Cerebellar cortex (tissue), 1 donor: ENCODE measurements at places on chromosomes 1 and 21.

- no peak for DNase-seq
Measured at GRCh38 chr1:73604739-73605138, 593.2 kb downstream of the LRRIQ3 start.

DNA sequence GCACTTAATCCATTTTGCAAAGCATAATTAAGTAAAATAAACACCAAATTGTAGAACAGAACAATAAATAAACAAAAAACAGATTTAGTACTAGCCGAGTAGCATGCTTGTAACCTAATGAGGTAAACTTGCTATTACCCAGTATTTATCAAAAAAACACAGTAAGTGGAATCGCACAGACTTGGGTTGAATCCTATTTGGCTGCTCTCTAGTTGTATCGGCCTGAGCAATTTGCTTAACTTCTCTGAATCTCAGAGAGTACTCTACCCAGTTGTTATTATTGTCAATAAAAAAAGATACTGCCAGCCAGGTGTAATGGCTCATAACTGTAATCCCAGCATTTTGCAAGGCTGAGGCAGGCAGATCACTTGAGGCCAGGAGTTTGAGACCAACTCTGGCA, 664.3 kb downstream of the ADGRL2 start:
- DNase-seq: no peak

- DNase-seq: no peak
Measured at GRCh38 chr1:3547055-3548005, 64.0 kb downstream of the MEGF6 start.

DNA sequence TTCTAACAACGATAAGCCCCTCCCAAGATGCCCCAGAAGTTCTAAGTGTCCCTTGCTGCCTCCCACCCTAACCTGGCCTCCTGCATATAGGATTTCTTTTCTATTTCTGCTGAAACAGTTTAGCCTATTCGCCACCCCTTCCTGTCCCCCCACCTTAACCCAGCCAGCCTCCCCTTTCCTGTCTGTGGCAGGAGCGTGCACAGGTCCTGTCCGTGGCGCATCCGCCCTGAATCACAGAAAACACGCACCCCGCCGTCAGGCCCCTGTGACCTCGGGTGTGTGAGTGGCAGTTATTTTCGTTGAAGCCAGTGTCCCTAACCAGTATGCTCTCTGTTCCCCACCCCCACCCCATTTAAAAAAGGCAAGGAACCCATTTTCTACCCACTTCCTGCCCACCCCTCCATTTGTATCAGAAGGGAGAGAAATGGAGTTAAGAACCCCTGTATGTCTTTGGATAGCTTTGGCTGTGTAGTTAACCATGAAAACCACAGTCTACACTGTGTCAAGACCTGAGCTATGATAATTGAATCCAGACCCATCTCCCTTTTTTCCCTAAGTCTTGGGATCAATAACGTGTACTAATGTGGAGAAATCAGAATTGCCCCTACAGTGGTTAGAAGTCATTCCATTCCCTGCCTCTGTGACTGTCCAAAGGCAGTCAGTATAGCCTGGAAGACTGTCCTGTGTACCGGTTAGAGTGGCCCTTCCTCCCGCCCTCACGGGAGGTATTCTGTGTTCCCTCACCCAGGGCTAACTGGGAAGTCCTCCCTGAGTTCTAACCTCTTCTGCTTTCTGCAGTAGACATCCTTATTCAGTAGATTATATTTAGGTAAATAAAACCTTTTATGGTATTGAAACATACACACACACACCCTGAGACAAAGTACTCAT, 1.8 kb downstream of the PLEKHO1 start:
- peak; percentile 39 for DNase-seq

DNA sequence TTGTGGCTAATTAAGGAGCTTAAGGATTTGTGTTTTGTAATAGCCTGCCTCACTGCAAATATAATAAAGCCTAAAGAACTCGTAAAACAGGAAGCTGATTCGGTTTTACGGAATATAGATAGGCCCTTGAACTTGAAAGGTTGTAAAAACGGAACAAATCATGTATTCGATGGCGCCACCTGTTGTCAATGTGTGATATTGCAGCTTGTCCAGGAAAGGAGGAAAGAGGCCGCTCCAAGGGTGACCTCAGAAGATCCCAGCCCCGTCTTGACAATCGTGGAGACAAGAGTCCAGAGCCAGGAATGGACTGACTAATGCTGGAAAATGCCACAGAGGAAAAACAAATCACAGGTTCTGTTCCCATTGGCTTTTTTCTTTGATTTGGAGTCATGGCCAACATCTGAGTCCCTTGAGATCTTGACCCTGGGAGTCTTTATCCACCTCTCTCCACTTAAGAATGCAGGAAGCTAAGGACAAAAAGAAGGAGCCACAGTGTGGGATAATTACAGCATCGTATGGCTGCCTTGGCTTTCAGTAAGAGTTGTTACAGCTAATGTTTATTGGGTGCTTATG, 7.0 kb upstream of the IGSF21 start:
- DNase-seq: peak; percentile 86

DNA sequence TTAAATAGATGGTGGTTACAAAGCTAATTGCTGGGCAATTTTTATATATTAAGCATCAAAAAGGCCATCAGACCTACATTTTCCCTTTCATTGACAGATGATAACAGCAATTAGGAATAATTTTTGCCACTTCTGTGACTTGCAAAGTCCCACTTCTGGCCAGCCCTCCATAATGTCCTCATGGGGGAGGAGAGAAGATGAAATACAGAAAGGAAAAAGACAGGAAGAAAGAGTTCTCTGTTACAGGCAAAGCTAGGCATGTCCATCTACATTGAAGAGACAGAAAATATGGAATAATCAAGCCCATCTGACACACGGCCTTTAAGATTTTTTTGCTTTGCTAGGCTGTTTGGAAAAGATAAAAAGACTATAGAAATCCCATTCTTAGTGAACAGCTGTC, 108.0 kb downstream of the ENAH start:
- DNase-seq: no peak

DNA sequence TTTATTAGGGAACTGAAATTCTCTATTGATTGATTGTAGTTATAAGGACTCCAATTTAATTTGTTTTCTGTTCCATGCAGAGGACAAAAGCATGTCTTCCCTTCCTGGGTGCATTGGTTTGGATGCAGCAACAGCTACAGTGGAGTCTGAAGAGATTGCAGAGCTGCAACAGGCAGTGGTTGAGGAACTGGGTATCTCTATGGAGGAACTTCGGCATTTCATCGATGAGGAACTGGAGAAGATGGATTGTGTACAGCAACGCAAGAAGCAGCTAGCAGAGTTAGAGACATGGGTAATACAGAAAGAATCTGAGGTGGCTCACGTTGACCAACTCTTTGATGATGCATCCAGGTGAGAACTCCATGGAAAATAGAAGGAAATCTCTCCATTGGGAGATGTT, 1.5 kb downstream of the SETDB1 start:
- DNase-seq: no peak

GRCh38 chr1:6392809-6393399, 663 bp downstream of the ACOT7 start:
- no peak for DNase-seq

DNA sequence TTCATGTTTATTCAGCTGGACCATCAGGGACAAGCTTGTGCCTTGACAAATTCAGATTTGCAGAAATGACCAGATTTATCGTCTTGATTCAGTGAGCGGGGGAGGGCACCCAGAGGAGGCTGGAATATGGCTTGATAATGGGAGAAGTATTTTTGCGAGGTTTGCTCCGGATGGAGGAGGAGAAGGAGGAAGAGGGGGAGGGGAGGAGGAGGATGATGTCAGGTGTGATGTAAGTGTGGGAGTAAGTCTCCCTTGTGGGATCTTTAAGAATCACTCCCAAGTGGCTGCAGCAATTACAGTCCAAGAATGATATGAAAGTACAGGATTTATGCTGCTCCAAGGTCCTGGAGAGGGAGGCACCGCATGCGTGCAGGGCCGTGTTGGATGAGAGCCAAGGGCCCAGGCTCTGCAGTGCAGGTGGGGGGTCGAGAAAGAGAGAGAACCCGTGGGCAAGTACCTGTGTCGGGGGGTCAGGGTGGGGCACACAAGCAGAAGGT, 5.6 kb upstream of the ZNF496 start:
- peak; percentile 24 for DNase-seq

DNA sequence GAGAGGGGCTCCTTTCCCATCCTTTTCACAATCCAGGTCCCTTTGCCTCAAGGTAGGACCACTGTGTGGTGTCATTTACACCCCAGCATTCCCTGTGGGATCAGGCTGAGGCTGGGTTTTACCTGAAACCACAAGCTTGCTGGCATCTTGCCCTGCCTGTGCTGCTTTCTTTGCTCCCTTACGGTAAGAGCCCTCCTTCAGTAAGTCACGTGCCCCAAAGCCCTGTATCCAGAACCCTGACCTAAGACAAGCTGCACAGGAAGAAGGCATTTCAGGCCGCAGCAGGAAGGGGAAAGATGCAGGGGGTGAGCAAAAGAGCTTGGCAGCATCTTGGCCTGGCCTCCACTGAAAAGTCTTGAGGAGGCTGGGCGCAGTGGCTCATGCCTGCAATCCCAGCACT, 58.4 kb downstream of the KLHDC7A start:
- no peak for DNase-seq

DNA sequence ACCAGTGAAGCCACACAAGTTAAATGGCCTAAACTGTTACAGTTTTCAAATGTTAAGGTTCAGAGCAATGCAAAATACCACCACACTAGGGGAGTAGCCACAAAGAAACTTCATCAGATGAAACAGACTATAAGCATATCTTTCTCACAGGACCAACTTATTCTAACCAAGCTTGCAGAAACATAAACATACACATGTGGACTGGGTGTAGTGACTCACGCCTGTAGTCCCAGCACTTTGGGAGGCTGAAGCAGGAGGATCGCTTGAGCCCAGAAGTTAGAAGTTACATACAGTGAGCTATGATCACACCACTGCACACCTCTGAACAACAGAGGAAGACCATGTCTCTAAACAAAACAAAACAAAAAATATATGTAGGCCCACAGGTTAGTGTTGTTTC, 17.3 kb downstream of the WDR47 start:
- no peak for DNase-seq

- no peak for DNase-seq
Measured at GRCh38 chr1:18653916-18654315, 23.3 kb downstream of the PAX7 start.

GRCh38 chr1:10232163-10232562, 21.8 kb downstream of the KIF1B start:
- no peak for DNase-seq

DNA sequence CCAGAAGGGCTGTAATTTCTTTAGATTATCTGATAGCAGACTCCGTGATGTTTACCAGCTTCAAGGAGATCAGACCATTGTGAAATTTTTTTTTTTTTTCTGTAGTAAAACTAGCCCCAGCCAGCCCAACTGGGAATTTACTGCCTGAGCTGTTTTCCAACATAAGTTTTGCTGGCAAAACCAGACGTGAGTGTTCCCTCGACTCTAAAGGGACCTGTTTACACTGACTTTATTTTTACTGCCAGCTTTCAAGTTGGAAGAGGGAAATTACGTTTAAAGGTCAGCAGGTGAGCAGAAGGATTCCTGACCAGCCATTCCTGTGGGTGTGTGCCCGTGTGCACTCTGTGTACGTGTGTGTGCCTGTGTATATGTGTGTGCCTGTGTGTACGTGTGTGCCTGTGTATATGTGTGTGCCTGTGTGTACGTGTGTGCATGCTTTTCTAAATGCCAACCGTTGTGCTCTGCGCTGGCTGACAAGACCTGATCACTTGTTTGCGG, 374 bp downstream of the MAB21L3 start:
- no peak for DNase-seq

- DNase-seq: no peak
Measured at GRCh38 chr21:38985568-38986378, 180.0 kb downstream of the ETS2 start.

- no peak for DNase-seq
Measured at GRCh38 chr1:111731956-111732355, 7.2 kb downstream of the INKA2 start.

DNA sequence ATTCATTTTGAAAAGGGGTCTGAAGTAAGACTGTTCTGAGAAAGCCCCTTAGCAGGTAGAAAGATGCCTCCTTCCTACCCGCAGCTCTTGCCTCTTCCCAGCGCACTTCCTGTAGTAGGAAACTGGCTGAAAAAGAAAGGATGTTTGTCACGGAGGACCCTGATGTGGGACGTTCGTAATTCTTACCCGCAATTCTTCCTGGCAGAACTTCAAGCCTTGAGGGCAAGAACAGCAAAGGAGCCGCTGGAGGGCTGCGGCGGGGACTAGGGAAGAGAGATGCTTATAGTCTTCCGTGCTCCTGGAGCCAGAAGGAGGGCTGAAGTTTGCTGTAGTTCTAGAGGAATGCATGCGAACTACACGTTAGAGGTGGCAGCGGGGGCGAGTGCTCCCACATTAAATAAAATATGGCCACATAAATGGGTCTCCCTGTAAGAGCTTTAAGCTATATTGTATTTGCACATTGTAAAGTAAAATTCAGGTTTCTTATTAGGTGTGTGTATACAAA, 6.3 kb downstream of the C1orf53 start:
- no peak for DNase-seq

GRCh38 chr1:185087746-185088145, 42.4 kb downstream of the RNF2 start:
- DNase-seq: no peak

GRCh38 chr1:32336963-32337675, 1.1 kb upstream of the MARCKSL1 start:
- no peak for DNase-seq

DNA sequence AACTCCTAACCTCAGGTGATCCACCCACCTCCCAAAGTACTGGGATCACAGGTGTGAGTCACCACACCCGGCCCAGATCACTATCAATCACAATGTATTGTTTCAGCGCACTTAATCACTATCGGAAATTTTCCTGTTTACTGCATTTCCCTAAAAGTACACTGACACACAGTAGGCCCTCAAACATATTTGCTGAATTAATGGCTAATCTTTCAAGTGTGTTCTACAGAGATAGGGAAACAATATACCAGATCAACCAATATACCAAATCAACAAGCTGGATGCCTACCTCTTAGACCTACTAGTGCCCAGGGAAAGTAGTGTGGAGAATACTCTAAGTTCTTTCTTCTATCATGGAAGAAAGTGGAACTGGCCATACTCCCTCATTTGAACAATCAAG, 17.1 kb downstream of the UBR4 start:
- no peak for DNase-seq

GRCh38 chr21:34994766-34995631, 54.1 kb downstream of the RUNX1 start:
- no peak for DNase-seq

- DNase-seq: no peak
Measured at GRCh38 chr1:219412772-219413171, 200.1 kb downstream of the ZC3H11B start.

DNA sequence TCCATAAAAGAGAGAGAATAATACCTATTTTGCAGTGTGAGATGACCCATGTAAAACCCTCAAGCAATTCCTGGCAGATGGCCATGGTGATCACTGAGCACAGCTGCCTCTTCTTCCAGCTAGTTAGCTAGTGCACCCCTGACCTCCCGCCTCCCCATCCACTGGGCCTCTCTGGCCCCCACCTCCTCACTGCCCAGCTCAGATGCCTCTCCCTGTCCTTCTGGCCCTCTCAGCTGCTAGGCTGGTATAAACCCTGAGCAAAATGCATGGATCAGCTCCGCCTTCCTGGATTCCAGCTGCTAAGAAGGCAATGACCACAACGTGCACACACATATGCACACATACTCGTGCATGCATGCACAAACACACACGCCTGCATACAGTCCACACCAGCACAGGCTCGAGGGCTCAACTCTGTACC, 117.2 kb downstream of the DMRTB1 start:
- no peak for DNase-seq

- no peak for DNase-seq
Measured at GRCh38 chr1:25064465-25065240, 134.6 kb upstream of the RUNX3 start.

- no peak for DNase-seq
Measured at GRCh38 chr1:40094466-40095110, 2.5 kb downstream of the PPT1 start.

- DNase-seq: no peak
Measured at GRCh38 chr1:55317673-55318072, 102.5 kb upstream of the USP24 start.
